Testis (tissue), 5 donors: ENCODE measurements at places on chromosomes 7 and 10. TPM values are rescaled to one million over a fixed set of nuclear protein-coding genes. Genes with fewer than 3 reads are reported as not detected.

CYP2C9 gene
- not detected for polyA plus RNA-seq

PDGFA gene
- polyA plus RNA-seq: 7.2 TPM

SPDYE1 gene
- polyA plus RNA-seq: 8.3 TPM

SPACDR gene
- 84.9 TPM for polyA plus RNA-seq

ELAPOR2 gene
- 26.4 TPM for polyA plus RNA-seq

SFR1 gene
- 25.3 TPM for polyA plus RNA-seq

PRR15 gene
- 2.2 TPM for polyA plus RNA-seq

MINDY4 gene
- polyA plus RNA-seq: 25.3 TPM

CPN1 gene
- 2.4 TPM for polyA plus RNA-seq

STMP1 gene
- 56.3 TPM for polyA plus RNA-seq

GHRHR gene
- polyA plus RNA-seq: 2.1 TPM

AKR1C4 gene
- polyA plus RNA-seq: 1.9 TPM

LAMB1 gene
- 43.1 TPM for polyA plus RNA-seq

IKZF5 gene
- polyA plus RNA-seq: 21.4 TPM

CRTAC1 gene
- polyA plus RNA-seq: 11.5 TPM

TAF3 gene
- polyA plus RNA-seq: 7.0 TPM
